Inflammatory macrophage treated with lipopolysaccharide for 4 hours (primary cell): ENCODE measurements at places on chromosomes 7 and 10.

DNA sequence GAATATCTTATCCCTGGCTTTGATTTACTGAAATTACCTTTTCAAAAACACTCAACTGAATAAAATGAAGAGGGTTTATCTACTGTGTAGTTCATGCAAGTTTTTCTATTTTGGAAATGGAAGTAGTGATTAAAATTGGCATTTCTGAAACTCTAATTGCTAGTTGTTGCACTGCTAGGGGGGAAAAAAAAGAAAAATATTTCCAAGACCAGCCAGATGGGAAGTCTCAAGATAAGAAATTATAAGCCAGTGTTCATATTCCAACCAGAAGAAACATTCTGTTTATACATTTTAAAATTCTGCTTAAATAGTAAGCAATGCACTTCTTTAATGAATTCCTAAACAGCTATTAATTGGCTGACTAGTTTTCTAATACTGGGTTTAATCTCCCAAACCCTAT is 9.4 kb upstream of the ADO start:
- no peak for DNase-seq

DNA sequence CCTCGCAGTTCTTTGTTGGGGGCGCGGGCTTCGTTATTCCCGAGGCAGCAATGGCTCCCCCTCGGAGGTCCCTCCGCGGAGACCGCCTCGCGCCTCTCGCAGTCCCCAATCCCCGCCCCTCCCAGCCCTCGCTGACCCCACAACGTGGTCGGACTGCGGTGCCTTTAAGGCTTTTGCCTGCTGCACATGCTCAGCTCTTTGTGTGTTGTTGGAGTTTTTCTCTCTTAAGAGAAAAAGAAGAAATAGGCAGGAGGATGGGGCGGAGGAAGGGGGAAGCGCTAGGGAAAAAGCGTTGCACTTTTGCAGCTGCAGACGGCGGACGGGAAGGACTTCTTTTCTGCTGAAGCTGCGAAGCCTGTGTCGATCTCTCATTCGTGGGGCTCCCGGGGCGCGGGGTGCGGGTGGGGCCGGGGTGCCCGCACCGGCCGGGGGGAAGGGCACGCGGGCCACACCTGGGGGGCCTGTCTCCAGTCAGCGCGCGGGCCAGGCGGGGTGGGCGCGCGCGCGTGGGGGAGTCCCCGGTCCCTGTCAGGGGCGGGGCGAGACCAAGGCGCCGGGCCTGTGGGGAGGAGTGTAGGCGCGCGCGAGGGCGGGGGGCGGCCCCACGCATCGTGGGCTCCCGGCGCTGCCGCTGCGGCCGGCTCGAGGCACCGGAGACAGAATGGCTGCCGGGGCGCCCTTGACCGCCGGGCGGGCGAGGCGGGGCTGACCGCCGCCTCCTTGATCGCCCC is 445 bp upstream of the ATRNL1 start:
- DNase-seq: peak; percentile 1

DNA sequence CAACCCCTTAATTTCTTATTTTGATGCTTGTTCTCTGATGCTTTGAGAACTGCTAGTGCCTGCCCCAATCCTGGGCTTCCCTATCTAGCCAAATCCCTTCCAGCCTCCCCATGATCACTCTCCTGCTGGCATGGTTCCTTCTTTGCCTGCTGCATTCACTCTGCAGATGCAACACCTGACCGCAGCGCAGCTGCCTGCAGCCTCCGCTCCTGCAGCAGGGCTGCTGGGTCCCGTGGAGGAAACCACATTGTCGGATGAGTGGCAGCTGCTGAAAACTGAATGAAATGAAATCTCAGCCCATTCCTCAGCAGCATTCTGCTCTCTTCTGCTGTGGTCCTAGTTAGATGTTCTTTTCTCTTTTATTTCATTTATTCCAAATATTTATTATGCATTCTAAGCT is 320.3 kb downstream of the CCDC3 start:
- DNase-seq: no peak

- DNase-seq: no peak
Measured at GRCh38 chr10:32349968-32350738, 3.2 kb upstream of the EPC1 start.

DNA sequence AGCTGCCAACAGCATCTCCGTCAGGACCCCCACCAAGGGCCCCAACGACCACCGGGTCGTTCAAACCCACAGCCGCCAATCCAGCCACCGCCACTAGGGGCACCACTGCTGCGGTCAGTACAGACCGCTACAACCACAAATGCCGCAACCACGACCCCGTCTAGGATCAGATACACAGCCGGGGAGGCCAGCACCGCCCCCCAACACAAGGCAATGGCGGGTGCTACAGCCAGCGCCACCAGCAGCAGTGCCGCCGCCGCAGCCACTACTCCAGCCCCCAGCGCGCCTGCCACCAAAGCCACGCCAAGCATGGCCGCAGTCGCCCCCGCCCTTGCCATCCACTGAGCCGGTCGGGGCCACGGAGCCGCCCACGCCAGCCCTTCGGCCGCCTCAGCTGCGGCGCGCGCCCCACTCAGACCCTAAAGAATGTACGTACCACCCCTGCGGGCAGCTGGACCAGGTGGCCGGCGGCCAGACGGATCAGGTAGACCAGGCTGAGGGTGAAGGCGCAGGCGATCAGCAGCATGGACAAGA is 473 bp downstream of the CYP51A1 start:
- DNase-seq: peak; percentile 58

GRCh38 chr10:104509981-104510380 is 131.1 kb upstream of the SORCS3 start:
- no peak for DNase-seq

- peak; percentile 47 for DNase-seq
Measured at GRCh38 chr7:21281193-21281592, 146.7 kb upstream of the SP4 start.

DNA sequence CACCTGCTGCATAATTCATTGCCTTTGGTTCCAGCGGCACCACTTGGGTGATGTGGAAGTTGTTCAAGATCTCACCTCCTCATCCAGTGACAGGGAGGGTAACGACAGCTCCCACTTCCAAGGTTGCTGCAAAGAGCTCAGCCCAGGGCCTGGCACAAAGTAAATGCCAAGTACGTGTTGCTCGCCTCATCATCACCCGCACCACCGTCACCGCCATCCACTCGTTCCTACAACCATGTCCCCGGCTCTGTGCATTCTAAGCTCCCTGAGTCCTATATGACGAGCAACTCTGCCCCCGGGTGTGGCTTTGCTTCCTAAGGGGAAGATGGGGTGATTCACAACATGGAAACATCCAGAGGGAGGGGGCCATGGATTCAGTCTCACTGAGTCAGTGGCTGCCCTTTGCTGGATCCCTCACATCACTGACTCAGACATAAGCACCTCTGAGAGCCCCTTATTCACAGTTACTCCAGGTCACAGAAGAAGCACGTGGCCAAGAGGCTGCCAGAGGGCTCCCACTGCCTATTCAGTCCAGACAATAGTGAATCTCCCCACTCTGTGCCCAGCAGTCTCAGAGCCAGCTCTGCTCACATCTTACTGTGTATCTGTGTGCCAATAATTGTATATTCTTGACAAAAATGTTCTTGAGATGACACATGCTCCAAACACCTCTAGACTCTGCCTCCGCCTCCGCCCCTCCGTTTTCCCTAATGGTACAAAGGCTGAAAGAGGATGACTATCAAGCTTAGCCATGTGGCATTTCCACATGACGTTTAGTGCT is 159.1 kb downstream of the GFRA1 start:
- DNase-seq: no peak

DNA sequence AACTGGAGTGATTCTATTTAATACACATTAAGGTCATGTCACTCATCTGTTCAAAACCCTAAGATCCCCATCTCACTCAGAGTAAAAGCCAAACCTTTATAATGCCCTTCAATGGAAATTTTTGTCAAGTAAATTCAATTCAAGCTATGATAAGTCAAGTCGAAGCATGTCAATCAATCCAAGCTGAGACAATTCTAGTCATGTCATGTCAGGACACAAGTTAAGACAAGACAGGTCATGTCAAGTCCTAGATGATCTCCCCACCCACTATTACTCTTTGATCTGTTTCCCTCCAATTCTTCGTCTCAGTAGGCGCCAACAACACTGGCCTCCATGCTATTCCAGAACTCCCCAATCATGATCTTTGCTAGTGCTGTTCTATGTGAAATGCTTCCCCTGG is 141.4 kb downstream of the MAGI2 start:
- no peak for DNase-seq

DNA sequence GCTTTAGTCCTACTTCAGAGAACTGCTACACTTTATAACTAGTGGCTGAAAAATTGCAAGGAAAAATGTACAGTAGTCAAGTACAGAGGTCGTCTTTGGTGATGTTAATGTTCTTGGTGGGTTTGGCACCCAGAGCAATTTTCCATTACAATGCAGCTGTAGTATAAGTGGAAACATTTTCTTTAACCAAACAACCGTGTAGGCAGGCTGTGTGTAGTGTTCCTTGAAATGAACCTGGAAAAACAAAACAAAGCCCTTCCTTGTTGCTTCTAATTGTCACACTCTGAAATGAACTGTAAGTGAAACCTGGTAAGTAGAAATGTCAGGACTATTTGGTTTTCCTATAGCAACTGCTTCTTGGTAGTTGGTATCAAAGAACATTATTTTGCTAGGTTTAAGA is 256.9 kb downstream of the MDFIC start:
- no peak for DNase-seq

- DNase-seq: peak; percentile 6
Measured at GRCh38 chr7:91164506-91164905, 99.7 kb upstream of the FZD1 start.

GRCh38 chr10:84291384-84291783 is 37.0 kb upstream of the CCSER2 start:
- peak; percentile 68 for DNase-seq

DNA sequence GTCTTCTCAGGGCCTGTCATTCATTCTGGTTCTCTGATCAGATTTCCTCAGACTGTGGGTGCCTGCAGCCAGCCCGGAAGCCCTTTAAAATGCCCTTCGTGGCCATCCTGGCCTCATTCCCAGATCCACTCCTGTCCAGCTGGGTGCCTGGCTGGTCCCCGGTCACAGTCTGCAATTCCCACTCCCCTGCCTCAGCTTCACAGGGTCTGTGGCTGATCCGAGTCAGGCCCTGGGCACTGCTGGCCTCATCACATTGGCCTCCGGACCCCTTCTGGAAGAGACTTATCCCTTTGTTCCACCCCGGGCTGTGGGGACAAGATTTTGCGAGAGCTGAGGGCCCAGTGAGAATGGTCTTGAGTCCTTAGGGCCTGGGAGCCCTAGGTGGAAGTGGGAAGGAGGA is 12.1 kb downstream of the DOCK1 start:
- no peak for DNase-seq

DNA sequence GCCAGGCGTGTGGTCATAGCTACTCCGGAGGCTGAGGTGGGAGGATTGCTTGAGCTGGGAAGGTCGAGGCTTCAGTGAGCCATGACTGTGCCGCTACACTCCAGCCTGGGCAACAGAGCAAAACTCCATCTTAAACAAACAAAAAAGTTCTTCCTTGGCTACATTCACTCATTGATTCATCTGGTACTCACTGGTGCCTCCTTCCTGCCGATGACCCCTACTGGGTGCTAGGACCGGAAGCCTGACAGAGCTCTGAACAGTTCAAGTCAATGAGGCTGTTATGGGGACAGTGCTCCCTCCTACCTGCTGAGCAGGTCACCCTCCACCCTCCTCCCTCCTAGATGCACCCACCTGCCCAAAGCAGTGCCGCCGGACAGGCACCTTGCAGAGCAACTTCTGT is 4.9 kb downstream of the PCOLCE start:
- no peak for DNase-seq

- DNase-seq: no peak
Measured at GRCh38 chr10:81733542-81733941, 141.5 kb upstream of the NRG3 start.

DNA sequence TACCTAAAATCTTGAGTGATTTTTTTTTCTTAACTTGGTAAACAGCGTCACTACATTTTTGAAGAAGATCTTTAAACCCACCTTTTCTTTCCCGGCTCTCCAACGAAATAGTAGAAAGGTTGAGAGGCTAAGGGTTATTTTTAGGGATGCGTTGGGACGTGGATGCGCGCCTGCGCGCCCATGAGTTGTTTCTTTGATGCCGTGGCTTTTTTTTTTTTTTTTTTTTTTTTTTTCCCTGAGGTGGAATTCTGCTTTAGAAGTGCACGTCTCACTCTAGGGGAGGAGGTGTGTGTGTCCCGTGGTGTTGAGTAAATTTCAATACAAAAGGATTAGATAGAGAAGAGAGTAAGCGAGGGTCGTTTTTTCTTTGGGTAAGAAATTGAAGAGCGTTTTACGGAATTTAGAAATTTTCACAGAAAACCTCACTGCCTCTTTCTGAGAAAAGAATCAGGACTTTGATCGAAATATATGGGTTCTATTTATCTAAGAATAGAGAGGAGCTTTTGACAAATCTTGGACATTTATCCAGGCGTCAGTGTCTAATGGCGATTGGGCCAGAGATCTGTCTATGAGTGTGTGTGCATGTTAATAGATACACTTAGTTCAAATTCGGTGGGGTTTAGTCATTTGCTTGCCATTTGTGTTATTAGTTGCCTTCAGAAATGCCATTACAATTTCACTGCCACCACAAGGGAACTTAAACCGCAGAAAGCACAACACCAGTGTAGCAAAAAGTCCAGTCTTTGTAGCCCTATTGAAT is 1.2 kb upstream of the SP8 start:
- DNase-seq: no peak

DNA sequence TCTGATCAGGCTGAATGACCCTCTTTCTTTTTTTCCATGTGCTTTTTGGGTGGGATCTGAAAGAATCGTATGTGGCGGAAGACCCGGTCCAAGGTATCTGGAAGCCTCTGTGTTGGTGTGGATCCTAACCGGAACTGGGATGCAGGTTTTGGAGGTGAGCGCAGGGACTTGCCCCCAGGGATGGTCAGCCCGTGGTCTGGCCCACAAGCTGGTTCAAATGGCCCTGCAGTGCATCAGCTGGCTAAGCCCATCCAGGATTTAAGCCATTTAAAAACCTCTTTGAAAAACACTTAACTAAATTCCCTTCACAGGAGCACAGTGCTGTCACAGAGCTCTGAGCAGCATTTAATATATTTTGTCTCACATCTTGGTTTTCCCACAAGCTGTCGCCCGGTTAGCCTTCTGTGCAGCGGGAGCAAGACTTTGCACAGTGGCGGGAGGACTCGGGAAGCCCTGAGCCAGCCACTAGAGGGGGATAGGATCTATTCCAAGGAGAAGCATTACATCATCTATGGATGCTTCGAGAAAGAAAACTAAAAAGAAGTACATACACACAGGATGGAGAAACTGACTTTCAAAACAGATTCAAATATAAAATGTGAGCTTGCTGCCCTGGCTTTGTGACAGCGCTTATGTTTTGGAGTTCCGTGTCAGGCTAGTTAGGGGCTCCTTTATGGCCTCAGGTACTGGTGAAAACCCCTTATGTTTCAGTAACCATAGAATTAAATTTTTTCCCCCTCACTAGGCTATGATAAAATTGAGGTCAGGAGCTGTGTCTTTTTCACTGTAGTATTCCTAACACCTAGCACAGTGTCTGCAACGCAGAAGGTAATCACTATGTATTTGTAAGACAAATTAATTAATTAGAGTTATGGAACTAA is 11.3 kb downstream of the CPA2 start:
- peak; percentile 4 for DNase-seq
